Upper lobe of right lung (tissue), 1 donor: ENCODE measurements at places on chromosomes 6 and 20. TPM values are rescaled to one million over a fixed set of nuclear protein-coding genes. Genes with fewer than 3 reads are reported as not detected.

The SALL4 gene
- total RNA-seq: 0.43 TPM

The C20orf204 gene
- total RNA-seq: 1.9 TPM

DNA sequence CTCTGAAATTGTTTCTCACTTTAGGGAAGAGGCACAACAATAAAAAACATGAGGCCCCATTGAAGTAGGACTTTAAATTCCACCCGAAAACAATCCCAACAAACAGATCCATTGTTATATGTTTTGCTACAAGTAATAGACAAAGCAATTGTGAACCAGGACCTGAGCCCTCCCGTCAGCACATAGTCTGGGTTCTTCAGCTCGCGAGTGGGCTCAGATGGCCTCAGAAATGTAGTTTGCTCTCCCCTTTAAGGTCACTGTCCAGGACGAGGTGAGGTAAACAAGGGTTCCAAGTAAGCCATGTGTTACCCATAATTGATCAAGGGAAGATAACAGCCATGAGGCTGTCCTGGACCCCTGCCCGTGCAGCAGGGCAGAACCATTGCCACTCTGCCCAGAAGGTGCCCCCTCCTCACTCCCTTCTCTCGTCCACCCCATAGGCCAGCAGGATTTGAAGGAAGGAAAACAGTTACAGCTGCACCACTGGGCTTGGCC, 160.1 kb upstream of the QKI start:
- no peak for DNase-seq

DNA sequence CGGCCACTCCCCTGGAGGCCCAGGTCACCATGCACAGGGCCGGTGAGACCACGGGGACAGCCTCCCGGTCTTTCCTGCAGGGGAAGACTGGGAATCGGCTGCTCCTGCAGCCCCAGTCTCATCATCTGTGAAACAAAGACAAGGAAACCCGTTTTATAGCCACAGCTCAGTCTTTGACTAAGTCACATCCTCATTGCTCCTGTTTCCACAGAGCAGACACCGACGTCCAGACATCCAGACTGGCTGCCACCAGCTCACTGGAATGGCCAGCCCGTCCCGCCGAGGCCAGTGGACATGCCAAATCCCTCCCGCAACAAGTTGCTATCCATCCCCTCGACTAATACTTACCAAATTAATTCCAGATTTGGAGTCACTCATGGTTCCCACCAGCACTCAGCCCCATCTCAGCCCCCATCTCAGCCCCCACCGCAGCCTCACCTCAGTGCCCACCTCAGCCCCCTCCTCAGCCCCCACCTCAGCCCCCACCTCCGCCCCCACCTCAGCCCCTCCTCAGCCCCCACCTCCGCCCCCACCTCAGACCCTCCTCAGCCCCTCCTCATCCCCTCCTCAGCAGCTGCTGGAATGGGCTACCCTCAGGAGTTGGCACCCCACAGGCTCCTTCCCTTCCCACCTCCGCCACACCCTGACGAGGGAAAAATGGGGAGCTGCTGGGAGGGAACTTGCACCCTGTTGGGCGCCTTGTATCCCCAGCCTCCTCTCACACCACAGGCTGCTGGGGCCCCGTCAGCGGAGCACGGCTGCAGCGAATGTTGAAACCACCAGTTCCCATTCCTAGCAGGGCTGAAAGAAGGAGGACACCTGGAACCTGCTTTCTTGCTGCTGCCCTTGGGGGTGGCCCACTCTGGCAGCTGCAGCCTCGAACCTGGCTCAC, 48.7 kb downstream of the YTHDF1 start:
- DNase-seq: no peak
